H1 (cell line): ENCODE measurements at places on chromosomes 13 and 19. TPM values are rescaled to one million over a fixed set of nuclear protein-coding genes. Genes with fewer than 3 reads are reported as not detected.

TMEM59L gene
- polyA plus RNA-seq: 4.0 and 10.4 TPM in 2 replicates

VAV1 gene
- polyA plus RNA-seq: 0.21 and 0.46 TPM in 2 replicates

MAG gene
- polyA plus RNA-seq: 0.20 and 0.72 TPM in 2 replicates

ZBTB32 gene
- polyA plus RNA-seq: 0.11 and 0.17 TPM in 2 replicates

PDX1 gene
- polyA plus RNA-seq: not detected in 2 replicates

ATP4B gene
- polyA plus RNA-seq: 0.05 TPM in 1 of 2 replicates, not detected in the other

UBE2L5 gene
- polyA plus RNA-seq: not detected in 2 replicates

RGCC gene
- 0.17 TPM in 1 of 2 replicates, not detected in the other for polyA plus RNA-seq

PPM1N gene
- 14.4 and 17.5 TPM in 2 replicates for polyA plus RNA-seq

SYCN gene
- not detected in 2 replicates for polyA plus RNA-seq

PLPP2 gene
- polyA plus RNA-seq: 195 and 326 TPM in 2 replicates

PSG2 gene
- not detected in 2 replicates for polyA plus RNA-seq

TGFBR3L gene
- 3.1 and 8.9 TPM in 2 replicates for polyA plus RNA-seq

CRX gene
- 0.06 and 0.08 TPM in 2 replicates for polyA plus RNA-seq

CASP14 gene
- polyA plus RNA-seq: not detected in 2 replicates

PSG4 gene
- polyA plus RNA-seq: not detected in 2 replicates

TPTE2 gene
- not detected in 2 replicates for polyA plus RNA-seq

GIPC3 gene
- polyA plus RNA-seq: 1.0 and 1.3 TPM in 2 replicates

ACER1 gene
- 0.05 TPM in 1 of 2 replicates, not detected in the other for polyA plus RNA-seq

C19orf33 gene
- 36.0 and 44.3 TPM in 2 replicates for polyA plus RNA-seq

WDR88 gene
- polyA plus RNA-seq: not detected in 2 replicates

ANKRD24 gene
- 7.6 and 15.1 TPM in 2 replicates for polyA plus RNA-seq

KLF1 gene
- polyA plus RNA-seq: 0.91 and 1.0 TPM in 2 replicates

CYP4F8 gene
- not detected in 2 replicates for polyA plus RNA-seq

ZSCAN4 gene
- polyA plus RNA-seq: not detected in 2 replicates

MARCHF2 gene
- 46.2 and 49.2 TPM in 2 replicates for polyA plus RNA-seq

ZNF429 gene
- polyA plus RNA-seq: 10.2 and 10.9 TPM in 2 replicates

N4BP2L1 gene
- polyA plus RNA-seq: 1.3 and 1.9 TPM in 2 replicates

KIR2DL3 gene
- polyA plus RNA-seq: not detected in 2 replicates

FCER2 gene
- 0.67 TPM in 2 replicates for polyA plus RNA-seq

ZNF837 gene
- polyA plus RNA-seq: 3.3 and 6.6 TPM in 2 replicates

ZNF571 gene
- polyA plus RNA-seq: 1.0 and 1.8 TPM in 2 replicates

SHANK1 gene
- polyA plus RNA-seq: 1.1 and 1.2 TPM in 2 replicates

NPAS1 gene
- polyA plus RNA-seq: 13.9 and 26.8 TPM in 2 replicates
